ENCODE measurements at places on chromosomes 6 and 20.

GRCh38 chr20:7650086-7650879, 290.0 kb downstream of the HAO1 start:
- no peak for DNase-seq

- no peak for DNase-seq
These were observed 502 bp downstream of the DXO start for GRCh38 chr6:31971279-31971992.

DNA sequence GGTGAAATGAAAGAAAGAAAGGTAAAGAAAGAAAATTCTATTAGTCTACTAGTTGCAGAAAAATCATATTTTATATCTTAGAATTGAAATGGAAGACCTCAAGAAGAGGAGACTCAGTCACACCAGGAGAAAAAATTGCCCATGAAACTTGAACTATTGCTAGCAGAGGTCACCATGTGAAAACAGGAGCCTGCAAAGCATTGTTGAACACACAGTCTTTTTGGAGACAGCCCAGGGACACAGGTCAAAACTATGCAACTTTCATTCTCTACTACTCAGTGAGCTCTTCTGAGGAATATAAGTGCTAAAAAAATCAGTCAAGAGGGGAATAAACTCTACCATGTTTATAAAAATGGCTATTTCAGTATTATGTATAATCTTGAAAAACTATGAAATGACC, 89.8 kb upstream of the TENT5A start:
- DNase-seq = no peak

DNA sequence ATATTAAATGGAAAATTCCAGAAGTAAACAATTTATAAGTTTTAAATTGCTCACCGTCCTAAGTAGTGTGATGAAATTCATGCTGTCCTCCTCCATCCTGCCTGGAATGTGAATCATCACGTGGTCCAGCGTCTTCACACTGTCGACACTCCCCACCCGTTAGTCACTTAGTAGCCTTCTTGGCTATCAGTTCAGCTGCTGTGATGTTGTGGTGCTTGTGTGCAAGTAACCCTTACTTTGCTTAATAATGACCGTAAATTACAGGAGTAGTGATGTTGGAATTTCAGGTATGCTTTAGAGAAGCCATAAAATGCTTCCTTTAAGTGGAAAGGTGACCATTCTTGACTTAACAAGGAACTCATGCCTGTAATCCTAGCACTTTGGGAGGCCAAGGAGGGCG, 25.2 kb downstream of the RIOK1 start:
- no peak for DNase-seq

DNA sequence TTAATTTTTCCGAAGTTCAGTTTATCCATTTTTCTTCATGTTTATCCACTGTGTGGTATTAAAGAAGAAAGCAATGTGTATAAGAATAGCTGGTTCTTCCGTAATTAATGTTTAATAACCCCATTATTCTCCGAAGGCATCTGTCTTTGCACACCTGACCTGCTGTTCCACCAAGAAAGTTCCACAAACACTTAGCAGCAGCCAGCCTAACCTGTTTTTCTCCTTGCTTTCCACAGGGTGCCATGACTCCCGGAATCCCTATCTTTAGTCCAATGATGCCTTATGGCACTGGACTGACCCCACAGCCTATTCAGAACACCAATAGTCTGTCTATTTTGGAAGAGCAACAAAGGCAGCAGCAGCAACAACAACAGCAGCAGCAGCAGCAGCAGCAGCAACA, 7.4 kb downstream of the TBP start:
- no peak for DNase-seq

DNA sequence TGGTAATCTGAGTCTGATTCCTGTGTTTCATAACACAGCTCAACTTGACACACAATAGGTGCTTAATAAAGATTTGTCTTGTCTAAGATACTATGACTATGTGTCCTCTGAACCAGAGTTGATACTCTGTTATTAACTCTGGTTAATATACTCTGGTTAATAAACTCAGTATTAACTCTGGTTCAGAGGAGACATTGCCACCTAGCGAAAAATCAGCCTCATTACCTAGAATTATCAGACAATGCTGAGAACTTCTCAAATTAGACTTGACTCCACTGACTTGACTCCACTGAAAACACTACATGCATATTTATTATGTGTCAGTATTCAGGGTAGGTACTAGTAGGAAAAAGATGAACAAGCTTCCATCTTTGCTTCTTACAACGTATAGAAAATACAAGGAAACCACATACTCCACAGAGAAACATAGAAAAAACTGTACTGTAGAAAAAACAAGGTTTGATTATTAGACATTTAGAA, 73.9 kb downstream of the AHI1 start:
- DNase-seq = no peak

- DNase-seq = no peak
These were observed at the start of gene SIRPB2 for GRCh38 chr20:1491281-1491840. Gene SIRPB2, minus strand, starts transcription at chr20:1491420. Its CDS starts 61 bp downstream, at chr20:1491359.

DNA sequence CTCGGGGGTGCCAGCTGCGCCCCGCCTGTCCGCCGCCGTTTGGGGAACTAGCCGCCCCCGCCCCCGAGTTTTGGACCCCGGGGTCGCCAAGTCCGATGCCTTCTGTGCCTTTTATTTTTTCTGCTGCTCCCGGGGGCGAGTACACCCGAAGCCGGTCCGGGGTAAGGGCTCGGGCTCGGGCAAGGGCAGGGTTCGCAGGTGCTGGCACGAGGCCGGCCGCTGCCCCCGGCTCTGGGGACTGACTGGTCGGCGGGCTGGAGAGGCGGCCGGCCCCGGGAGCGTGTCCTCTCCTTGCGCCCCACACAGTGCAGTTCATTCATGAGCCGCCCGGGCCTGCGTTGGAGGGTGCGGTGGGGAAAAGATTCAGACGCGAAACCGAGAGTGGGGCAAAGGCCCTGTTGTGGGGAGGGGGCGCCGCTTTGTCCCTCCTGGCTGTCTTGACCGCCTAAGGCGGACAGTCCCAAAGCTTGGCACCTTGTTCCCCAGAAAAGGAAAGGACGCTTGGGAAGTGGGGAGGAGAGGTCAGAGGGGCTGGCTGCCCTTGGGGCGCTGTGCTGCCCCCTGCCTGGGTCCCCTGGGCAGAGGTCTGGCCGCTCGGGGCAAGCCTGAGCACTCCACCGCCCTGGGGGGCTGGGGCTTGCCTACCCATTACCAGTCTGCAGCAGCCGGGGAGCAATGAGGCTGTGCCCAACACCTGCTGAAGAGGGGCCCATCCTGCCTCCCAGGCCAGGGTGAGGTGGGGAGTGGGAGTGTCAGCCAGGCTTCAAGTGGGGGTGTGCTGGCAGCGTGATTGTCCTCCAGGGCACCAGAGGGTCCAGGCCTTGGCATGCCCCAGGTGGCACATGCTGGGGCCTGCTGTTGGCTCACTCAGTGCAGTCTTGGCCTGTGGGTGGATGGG, 915 bp downstream of the TMEM63B start:
- no peak for DNase-seq

DNA sequence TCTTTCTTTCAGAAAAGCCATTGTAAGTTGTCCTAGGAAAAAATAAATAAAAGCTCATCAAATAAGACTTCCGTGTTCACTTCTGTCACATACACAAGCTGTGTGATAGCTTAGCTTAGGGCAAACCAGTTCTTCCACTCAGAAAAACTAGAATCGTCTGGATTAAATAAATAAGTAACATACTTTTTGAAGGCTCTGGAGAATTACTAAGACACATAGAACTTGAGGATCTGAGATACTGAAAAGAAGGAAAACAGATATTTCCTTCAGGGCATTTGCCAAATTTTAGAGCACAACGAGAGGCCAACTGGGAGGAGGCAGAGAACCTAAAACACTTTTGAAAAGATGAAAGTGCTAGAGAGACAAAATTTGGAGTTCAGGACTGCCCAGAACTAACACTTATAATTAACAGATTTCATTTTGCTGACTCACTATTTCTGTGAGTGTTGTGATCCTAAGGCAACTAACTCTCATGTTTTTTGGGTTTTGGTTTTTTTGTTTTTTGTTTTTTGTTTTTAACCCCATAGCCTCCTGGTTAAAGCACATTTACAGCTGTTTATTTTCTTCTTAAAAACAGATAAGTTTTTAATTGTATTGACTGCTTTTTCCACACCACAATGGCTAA, 38.7 kb upstream of the THEMIS start:
- DNase-seq = no peak

GRCh38 chr20:50328996-50329898, 138.6 kb downstream of the CEBPB start:
- DNase-seq = no peak

GRCh38 chr6:130575971-130576370, 210.2 kb downstream of the TMEM200A start:
- DNase-seq = no peak

- no peak for DNase-seq
These were observed 109.3 kb downstream of the TRDN start for GRCh38 chr6:123527406-123527805.

- DNase-seq = no peak
These were observed 6.7 kb downstream of the SNAI1 start for GRCh38 chr20:49989234-49990065.

DNA sequence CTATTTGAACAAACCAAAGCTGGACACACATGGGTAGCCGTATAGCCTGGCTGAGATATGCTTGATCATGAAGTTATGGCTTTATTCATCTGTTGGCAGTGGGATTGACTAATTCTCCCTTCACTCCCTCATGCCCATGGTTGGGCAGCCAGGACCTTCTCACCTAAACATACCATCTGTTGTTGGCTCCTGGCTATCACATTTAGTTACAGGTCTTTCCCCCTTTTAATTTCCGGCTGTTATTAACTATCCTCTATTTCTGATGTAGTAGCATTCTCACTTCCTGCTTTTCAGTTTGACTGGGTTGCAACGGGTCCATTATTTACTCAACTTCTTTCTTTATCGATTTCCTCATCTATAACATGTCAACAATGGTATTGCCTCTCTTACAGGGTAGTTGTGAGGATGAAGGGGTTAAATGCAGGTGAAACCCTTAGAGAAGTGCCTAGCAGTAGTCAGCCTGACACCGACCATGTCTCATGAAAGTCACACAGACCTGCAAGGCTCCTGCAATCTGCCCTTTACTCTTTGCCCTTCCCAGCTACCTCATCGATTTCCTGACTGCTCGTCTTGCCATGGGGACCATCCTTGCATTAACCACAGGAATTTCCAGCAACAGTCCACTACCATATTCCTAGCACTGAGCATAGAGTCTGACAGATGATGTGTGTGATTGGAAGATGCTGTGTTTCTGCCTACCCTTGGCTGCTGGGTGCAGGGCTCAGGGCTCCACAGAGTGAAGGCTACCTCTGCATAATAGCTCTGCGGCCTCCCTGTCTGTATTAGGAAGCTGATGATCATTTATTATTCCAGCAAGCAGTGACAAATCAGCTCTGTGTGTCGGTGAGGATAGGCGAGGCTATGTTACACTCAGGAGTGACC, 42.2 kb downstream of the PPP1R14C start:
- DNase-seq = no peak

DNA sequence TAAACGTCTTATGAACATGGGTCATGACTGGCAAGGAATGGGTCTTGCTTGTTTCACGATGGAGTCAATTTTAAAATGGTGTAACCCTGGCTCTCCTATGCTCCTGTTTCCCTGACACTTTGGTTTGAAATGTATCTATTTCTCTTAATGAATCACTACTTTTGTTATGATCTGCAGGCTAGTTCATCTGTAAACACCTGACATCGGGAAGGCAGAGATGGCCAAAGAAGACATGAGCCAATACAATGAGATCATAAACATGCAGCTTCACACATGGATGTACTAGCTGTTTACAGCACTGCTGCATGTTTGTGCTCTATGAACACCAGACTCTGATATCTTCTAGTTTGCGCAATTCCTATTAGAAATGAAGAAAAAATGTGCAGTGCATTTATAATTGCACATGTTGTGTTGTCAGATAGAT, 11.0 kb upstream of the RAD21L1 start:
- no peak for DNase-seq

DNA sequence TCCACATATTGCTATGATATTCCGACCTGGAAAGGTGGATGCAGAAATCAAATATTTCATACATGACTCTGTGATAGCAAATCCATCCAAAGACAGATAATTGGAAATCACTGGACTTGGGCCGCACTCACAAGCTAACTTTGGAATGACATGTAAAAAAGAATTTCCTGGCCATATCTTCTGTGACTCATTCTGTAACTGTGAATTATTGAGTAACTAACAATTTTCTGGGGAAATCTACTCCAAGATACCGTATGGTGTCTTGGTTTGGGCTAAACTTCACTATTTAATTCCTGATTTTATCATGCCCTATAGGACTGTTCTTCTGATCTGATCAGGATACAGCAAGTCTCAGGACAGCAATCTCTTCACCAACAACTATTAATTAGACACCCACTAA, 92.7 kb upstream of the LY86 start:
- no peak for DNase-seq

DNA sequence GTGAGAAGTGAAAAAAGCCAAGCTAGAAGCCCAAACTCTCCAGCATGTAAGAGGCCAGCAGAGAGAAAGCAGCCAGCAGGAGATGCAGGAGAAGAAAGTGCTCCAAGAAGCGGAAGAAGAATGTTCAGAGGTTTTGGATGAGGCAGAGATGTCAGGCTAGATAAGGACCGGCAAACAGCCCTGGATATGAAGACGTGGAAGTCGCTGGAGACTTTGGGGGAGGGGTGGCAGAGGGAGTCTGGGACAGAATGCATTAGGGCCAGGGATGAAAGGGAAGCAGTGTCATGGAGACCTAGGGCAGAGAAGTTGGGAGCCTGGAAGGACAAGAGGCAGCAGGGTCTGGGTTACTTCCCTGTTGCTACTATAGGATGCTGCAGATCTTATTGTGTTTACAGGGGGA, 5.3 kb upstream of the SCUBE3 start:
- DNase-seq = no peak

DNA sequence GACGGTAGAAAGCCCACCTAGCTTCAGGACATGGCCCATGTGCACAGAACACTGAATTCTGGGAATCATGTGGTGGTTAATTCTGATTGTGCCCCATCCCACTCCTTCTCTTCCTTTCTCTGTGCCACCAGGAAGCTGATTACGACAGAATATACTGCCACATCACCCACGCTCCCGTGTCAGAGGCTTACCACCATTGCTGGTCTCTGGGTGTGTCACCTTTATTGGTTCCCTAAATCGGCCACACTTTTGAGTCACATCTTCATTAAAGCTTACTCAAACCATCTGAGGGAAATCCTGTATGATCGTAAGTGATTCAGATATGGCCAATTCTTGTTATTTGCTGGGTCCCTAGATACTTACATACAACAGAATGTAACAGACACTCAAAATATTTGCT, 3.1 kb downstream of the TRMT6 start:
- DNase-seq = peak; percentile 14

GRCh38 chr20:51019656-51020592, 3.0 kb downstream of the KCNG1 start:
- no peak for DNase-seq

All from stimulated activated CD4-positive, alpha-beta T cell treated with anti-CD3 and anti-CD28 coated beads, Interleukin-12 subunit alpha, Interleukin-12 subunit beta, amount 100 ng/mL, for 24 hours (primary cell).